ENCODE measurements at places on chromosomes 5 and 9.

GRCh38 chr5:95910521-95910920 lies 51.1 kb downstream of the ELL2 start:
- DNase-seq = no peak

DNA sequence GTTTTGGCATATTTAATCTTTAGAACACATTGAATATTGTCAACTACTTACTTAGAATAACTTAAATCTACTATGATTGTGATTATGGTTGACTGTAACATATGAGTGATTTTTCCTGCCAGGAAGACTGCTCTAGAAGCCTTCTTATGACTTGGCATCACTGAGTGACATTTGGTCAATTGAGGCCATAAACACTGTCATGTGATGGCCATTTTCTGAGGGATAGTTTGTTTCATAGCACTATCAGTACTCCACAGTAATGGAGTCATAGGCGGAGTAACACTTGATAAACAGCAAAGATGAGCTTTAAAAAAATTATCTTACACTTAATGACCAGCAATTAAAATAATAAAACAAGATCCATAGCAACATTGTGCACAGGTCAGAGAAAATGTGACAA lies 31.0 kb downstream of the C9orf40 start:
- DNase-seq = no peak

DNA sequence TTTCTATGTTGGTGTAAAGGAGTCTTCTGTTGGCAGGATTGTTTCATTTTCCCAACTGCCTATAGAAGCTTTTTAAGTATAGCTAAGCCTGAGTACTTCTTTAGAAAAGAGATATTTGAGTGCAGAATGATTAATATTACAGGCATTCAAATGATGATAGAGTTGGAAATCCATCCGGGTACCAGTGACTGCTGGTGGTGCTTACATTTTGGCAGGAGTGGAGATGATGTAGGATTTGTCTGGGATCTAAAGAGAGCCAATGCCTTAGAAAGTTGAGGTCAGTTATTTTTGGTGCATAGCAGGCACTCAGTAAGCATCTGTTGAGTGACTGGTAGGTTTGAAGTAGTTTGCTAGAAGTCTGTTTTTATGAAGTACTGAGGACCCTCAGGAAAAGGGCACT lies 433.5 kb downstream of the DMAC1 start:
- DNase-seq = no peak

- DNase-seq = no peak
Measured at GRCh38 chr9:114678795-114679194, 3.2 kb downstream of the TEX48 start.

GRCh38 chr5:125151150-125151900 lies 404.9 kb upstream of the ZNF608 start:
- no peak for DNase-seq

DNA sequence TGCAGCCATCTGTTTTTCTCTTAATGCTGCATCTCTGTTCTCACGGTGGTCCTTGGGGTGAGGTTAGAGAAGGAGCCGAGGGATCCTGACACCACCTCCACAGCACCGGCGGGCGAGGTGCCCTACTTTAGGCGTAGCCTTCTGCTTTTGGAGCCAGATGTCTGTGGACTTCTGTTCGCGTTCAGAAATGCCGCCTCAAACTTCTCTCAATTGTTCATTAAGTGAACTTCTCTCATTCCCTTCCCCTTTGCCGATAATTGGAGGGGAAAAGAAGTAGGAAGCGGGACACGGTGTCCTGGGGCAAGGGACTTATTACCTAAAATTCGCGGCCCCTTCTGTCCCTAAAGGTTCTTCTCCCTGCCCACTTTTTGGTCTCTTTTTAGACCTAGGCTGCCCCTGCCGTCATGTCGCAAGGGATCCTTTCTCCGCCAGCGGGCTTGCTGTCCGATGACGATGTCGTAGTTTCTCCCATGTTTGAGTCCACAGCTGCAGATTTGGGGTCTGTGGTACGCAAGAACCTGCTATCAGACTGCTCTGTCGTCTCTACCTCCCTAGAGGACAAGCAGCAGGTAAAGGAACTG lies 455 bp downstream of the KIF20A start:
- no peak for DNase-seq

DNA sequence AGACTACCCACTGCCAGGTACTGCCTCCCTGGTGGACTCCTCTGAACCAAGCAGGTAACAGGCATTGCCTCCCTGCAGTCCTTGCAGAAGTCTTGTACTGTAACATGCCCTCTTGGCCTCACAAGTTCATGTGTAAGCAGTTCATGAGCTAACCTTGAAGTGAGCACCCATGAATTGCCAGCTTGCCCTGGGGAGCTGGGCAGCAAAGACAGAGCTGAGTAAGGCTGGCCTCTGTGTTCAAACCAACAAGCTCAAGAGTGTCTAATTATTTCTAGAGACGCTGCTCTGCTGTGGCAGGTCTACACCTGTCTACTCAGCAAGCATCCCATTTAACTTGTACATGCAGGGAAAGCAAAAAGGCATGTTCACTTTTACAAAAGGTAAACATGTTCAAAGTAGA lies 113.5 kb downstream of the FEM1C start:
- DNase-seq = no peak

DNA sequence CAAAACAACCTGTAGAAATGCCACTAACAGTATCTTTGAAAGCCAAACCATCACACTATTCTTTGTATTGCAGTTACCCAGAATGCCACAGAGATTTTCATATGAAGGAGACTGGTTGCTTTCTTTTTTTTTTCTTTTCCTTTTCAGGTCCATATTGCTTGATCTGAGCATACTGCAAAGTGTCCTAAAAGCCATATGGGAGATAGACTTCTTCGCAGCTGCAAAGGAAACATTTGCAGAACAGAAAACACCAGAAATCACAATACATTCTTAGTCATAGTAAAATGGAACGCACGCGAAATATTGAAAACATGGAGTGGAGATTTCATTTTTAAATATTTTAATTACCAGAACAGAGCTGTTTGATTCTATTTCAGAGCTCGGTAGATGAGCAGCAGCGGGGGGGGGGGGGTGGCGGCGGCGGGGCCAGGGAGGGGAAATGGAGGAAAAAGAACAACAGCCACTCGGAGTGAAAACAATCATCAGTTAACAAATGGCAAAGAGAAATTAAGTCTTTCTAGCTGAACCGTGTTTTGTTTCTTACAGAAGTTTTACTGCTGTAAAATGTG lies 284.1 kb downstream of the NFIB start:
- no peak for DNase-seq

Measured in stimulated activated CD8-positive, alpha-beta memory T cell treated with anti-CD3 and anti-CD28 coated beads, Interleukin-4, amount 100 ng/mL, for 24 hours (primary cell).